ENCODE measurements at places on chromosomes 13 and 19.
A peak's percentile ranks its signal among the peaks of the same experiment; 100 is the strongest.

DNA sequence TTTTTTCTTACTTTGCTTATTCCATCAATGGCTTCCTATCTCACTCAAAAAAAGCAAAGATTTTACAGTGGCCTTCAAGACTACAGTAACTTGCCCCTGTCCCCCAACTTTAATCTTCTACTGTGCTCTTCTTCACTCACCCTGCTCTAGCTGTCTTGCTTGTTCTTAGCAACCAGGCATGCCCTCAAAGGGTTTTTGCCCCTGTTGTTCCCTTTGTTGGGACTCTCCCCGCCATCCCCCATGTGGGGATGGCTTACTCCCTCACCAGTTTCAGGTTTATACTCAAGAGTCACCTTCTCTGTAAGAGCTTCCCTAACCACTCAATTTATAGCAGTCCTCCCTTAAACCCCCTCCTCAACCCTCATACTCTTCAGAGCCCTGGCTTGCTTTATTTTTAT, 5.4 kb downstream of the MTMR6 start:
- DNase-seq: no peak

DNA sequence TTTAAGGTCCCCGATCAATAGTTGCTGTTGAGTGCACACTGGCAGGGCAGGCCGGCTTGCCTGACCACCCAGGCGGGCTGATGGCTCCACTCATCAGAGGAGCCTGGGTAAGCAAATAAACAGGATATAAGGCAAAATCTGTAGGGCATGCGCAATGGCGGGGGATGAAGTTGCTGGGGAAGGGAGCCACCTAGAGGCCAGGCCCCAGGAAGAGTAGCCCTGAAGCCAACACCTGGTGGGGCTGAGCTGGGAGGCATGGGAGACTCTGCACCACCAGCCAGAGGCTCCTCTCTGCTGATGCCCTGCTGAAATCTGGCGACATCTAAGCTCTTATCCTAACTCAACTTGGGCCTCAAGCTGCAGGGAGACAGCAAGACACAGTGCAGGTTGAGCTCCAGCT, 324.3 kb downstream of the ZNF536 start:
- DNase-seq: no peak

DNA sequence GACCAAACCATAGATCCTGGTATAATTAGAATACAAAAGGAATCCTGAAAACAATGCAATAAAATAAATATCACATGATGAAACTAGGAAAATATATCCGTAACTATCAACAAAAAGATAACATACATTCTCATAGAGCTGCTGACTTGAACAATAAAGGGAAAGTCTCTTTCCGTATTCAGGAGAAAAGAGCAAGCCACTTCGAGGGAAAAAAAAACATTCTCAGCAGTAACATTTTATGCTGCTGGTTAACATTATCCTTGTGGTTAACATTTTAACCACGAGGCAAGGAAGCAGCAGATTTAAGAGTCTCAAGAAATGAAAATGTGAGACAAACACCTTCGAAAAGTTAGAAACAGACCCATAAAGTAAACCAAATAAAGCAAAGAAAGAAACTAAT, 25.8 kb downstream of the NALCN start:
- DNase-seq: peak; percentile 33

- DNase-seq: no peak
Observed at GRCh38 chr19:19445911-19446361, 40.5 kb downstream of the GATAD2A start.

GRCh38 chr13:49877629-49878218, 58.4 kb downstream of the SPRYD7 start:
- no peak for DNase-seq

- no peak for DNase-seq
Observed at GRCh38 chr19:46860846-46861690, at the start of gene ARHGAP35. Gene ARHGAP35 (plus strand): TSS chr19:46860997. CDS start chr19:46918676, 57,679 bp downstream.

- no peak for DNase-seq
Observed at GRCh38 chr19:13530720-13531119, 24.4 kb upstream of the CACNA1A start.

DNA sequence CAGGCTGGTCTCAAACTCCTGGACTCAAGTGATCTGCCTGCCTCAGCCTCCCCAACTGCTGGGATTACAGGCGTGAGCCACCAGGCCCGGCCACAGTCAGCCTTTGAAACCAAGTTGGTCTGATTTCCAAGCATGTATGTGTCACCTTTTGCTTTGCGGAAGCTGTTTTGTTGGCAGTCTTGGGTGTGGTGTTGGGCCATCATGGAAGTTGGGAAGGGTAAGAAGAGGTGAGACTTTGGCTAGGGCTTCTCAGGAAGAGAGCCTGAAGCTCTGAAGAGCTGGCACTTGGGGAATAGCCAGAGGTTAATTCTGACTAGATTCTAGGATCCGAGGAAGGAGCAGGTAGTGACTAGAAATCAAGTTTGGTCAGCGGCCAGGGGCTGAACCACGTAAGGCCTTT, 2.8 kb downstream of the RSPH6A start:
- DNase-seq: no peak

- DNase-seq: no peak
Observed at GRCh38 chr13:79435561-79435990, 29.5 kb upstream of the RBM26 start.

DNA sequence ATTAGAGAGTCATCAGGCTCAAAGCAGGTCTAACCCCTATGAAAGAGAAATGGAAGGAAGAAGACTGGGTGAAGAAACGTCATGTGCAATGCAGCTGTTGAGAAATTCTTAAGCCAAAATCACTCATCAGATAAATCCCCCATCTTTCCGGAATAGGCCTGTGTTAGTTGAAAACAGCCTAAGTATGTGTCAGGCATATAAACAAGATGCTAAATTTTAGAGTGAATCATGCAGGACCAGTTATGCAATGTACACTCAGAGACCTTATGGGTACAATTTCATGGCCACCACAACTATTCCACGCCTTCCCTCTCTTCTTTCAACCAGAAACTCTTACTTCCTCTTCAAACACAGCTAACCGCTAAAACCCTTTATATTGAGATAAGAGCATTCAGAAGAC, 717.7 kb upstream of the ATXN8OS start:
- no peak for DNase-seq

Data from glomerular endothelial cell (primary cell).